ENCODE measurements at places on chromosomes 11 and 22. TPM values are rescaled to one million over a fixed set of nuclear protein-coding genes. Genes with fewer than 3 reads are reported as not detected.

DNA sequence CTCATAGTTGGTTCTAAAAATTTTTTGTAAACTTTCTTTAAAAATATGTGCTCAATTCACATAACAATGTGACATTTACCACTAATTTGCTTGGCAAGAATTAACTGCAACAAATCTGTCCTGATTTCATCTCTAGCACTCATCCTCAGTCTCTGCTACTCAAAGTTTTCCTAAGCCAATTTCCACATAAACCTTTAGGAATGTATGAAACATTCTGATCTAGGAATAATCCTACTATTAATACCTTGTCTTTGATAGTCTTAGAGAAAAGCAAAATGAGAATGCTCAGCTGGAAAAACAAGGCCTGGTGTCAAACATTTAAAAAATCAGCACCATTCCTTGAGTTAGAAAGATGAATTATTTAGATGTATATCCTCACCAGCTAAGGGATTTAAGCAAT lies 114.3 kb downstream of the CD44 start:
- H3K27ac ChIP-seq, result no peak overlapping the region
- no peaks in the 10 kb centered on the region for H3K27me3 ChIP-seq
- DNase-seq, result no peak
- H3K36me3 ChIP-seq, result no peaks in the 10 kb centered on the region
- H3K4me3 ChIP-seq, result no peak overlapping the region

DNA sequence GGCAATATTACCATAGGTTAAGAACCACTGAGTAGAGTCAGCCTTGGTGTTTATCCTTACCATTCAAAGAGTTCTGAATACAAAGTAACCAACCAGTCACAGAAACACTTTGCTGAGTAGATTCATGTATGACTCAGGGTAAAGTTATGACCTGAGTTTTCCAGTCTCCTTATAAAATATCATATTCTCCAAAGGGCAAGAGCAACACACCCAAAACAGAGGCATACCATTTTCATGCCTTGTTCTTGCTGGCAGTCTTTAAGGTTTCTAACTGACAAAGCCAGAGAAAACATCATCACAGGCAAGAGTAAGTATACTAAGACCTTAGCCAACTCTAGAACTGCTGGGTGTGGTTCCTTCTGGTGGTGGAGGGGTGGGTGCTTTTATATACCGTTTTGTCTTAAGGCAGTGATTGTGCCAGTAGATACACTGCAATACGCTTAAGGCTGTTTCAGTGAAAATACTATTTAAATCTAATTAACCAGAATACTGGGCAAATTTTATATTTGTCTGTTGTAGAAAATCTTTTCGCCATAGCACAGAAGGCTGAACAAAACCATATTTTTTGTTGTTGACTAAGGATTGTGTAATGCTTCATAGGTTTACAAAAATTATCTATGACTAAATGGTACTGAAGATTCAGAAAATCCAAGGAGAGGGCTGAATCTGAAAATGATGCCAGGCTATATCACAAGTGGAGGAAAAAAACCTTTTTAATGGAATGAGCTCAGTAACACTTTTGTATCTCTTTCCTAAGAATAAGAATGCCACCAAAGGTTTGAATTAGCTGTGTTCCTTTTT lies 3.0 kb downstream of the ATL3 start:
- peak; percentile 98 for DNase-seq
- no peak overlapping the region for H3K4me3 ChIP-seq
- H3K4me1 ChIP-seq, result peaks cover 62% of the 10 kb centered on the region
- peak overlapping the region; percentile 78 for H3K27ac ChIP-seq

DNA sequence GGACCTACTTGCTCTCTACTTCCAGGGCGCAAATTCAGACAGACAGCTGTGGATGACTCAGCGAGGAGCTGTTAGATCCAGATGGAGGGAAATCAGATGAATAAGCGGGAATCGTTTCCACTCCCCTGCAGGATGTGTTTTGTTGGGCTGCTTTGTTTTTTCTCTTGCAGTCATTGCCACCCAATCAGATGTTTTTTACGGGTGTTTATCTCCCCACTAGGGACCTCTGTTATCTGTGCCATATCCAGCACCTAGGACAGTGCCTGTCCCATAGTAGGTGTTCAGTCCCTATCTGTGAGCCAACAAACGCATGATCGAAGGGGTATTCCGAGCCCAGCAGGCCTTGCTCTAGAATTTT lies 51.1 kb upstream of the PARVG start:
- no peak overlapping the region for H3K27ac ChIP-seq
- no peaks in the 10 kb centered on the region for H3K27me3 ChIP-seq
- no peaks in the 10 kb centered on the region for H3K36me3 ChIP-seq
- H3K4me3 ChIP-seq, result no peak overlapping the region
- peaks cover 36% of the 10 kb centered on the region for H3K4me1 ChIP-seq

Gene OR52E8
- not detected for total RNA-seq

GRCh38 chr11:78044706-78045105 lies 19.0 kb upstream of the THRSP start:
- H3K4me3 ChIP-seq, result no peak overlapping the region
- no peaks in the 10 kb centered on the region for H3K36me3 ChIP-seq
- DNase-seq, result no peak
- H3K27me3 ChIP-seq, result no peaks in the 10 kb centered on the region
- no peak overlapping the region for H3K27ac ChIP-seq

GRCh38 chr22:37353839-37354238 lies 71.5 kb downstream of the CYTH4 start:
- no peak overlapping the region for H3K4me3 ChIP-seq
- 0 out of 2 replicates have a peak, but pooled peaks cover 7% of the 10 kb centered on the region for H3K27me3 ChIP-seq
- H3K4me1 ChIP-seq, result peaks cover 14% of the 10 kb centered on the region

DNA sequence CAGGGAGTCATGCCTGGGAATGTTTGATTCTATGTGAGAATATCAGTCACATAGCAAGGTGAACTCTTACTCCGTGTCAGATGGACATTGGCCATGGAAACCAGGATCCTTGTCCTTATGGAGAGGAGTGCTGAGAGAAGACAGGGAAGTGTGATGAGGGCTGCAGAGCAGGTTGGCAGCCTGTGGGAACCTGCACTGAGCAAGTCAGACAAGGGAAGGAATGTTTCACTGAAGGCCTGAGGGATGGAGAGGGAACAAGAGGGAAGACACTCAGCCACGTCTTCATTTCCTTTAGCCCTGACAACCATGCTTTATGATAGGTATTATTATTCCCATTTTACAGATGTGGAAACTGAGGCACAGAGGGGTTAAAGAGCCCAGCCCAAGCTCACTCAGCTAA lies 38.4 kb upstream of the HORMAD2 start:
- no peak overlapping the region for H3K4me3 ChIP-seq
- no peak overlapping the region for H3K27ac ChIP-seq
- H3K27me3 ChIP-seq, result no peaks in the 10 kb centered on the region
- H3K36me3 ChIP-seq, result no peaks in the 10 kb centered on the region

DNA sequence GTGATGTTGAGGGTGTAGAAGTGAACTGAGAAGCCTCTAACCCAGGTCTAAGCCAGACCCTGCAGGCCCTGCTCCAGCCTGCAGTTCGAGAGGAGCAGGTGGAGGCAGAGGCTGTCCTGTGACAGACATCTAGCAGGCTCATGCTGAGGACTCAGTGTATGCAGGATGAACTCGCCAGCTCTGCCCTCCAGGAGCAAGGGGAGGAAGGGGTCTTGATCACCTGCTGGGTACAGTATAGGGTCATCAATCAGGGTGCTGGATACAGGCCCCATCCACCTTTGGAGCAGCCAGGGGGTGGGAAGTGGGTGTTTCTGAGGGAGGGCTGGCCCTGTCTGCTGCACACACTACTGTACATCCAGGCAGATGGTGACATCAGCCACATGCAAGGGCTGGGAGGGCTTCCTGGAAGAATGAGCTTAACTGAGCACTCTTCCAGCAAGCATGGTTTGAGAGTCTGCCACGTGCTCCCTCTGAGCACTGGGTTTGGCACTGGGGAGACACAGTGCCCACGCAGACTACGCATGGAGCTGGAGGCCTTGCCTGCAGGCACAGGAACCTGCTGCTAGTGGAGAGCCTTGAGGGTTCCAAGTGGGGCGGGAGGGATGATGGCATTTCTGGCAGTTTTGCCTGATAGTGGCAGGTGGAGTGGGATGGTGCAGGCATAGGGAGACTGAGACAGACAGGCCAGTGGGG lies 9.2 kb downstream of the MAPK8IP1 start:
- no peak overlapping the region for H3K4me3 ChIP-seq
- peaks cover 44% of the 10 kb centered on the region for H3K27me3 ChIP-seq
- H3K4me1 ChIP-seq, result peaks cover 6% of the 10 kb centered on the region
